ENCODE measurements at places on chromosomes 2 and 18.
A peak's percentile ranks its signal among the peaks of the same experiment; 100 is the strongest.

- no peak for DNase-seq
Measured at GRCh38 chr18:13485182-13485581, 241.2 kb downstream of the FAM210A start.

- no peak for DNase-seq
Measured at GRCh38 chr2:107278672-107279071, 392.7 kb upstream of the ST6GAL2 start.

DNA sequence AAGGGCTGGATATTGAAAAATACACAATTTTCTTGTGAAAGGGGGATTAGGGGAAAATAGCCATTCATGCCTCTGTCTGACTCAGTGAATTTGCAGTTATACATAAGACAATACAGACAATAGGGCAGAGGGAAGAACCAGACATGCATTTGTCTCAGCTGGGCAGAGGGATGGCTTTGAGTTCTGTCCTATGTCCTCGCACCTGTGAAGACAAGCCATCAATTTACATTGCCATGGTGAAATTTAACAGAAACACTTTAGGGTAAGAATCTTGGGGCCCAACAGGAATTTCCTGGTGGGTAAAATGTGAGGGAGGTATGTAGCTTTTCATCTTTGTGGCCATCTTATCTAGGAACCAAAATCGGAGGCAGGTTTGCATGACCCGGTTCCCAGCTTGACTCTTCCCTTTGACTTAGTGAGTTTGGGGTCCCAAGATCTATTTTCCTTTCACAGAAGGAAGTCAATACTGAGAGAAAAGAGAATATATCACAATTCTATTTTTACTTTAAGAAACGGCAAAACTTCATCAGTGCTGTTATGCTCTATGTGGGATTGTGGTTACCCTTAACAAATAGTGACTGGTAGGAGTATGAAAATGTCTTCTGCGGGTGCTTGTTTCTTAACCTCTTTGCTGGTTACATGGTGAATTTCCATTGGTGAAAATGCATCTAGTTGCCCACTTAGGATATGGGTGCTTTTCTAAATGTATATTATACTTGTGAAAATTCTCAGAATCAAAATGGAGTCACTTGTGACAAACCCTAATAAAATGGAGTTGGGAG, 221.8 kb downstream of the SPP2 start:
- no peak for DNase-seq

- DNase-seq: no peak
Measured at GRCh38 chr2:17231394-17231965, 286.8 kb downstream of the RAD51AP2 start.

GRCh38 chr18:76445741-76446232, 49.3 kb downstream of the ZNF516 start:
- no peak for DNase-seq

DNA sequence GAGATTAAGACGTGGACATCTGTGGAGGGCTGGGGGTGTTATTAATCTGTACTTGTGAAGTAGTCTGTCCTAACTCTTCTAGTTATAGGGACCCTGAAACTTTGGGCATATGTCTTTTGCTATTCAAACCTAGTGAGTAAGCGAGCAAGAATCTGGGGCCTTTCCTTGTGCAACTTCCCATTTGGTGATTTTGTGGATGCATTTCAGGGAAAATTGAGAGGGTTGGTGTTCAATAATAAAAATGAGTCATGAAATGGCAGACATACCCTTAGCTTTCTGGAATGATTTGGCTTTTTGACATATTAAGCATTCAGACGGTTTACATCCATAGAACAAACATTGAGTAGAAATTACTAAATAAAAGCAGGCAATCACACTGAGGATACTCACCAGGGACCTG, 17.0 kb downstream of the COL4A4 start:
- DNase-seq: no peak

DNA sequence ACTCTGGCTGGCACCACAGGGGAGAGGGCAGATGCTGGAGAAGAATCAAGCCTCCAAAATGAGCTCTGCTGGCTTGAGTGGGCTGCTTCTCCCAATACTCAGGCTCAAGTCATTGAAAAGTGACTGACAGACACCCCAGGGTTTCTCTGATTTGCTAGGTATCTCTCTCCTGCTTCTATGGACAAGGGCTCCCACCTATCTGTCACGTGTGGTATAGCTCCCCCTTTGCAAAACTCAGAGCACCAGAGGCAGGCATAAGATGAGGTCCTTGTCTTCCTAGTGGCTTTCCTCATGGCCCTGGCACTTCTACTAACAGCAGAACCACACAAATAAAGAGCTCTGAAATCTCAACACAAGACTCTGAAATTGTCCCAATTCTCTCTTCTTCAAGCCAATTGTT, 105.2 kb downstream of the GALNT14 start:
- DNase-seq: no peak

DNA sequence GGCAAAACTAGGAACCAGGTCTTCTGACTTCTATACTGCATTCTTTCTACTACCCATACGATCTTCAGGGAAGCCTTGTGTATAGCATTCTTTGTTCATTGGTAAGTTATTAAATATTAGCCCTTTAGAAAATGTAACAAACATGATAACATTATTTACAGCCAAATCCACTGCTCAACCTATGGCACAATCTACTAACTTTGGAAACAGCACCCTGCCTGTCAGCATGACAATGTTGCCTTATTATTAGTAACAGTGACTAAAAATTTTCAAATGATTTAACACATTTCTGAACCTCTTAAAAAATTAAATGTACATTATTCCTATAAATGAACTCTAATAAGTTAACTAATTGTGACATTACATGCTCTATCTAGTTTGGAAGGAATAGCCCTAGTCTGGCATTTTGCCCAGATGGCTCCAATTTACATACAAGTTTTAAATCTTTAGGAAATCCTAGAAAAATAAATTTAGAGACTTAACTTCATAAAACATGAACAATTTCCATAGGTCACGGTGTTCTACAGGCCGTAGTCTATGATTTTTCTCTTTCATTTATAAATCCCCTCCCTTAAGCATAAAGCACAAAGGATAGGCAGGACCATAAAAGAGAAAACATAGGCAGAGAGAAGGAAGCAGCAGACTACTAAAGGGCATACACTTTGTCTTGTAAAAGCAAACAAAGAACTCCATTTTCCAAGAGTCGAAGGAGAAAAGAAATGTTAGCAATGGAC, 33.7 kb downstream of the YES1 start:
- DNase-seq: no peak

DNA sequence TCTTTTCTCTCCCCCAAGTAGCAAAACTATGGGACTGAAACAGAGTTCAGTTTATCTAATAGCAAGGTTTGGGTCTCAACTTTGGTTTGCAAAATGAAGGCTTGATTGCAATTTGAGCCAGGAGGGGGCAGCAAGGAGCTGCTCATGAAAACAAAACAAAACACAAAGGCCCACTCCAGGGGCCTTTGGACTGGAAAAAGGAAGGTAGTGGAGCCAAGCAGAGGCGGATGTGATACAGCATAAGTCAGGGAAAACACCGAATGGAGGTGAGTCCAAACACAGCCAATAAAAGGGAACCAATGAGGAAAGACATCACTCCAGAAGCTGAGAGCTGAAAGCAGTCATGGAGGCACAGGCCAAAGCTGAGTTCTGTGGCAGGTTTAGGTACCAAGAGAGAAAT, 799.7 kb upstream of the ACVR2A start:
- no peak for DNase-seq

DNA sequence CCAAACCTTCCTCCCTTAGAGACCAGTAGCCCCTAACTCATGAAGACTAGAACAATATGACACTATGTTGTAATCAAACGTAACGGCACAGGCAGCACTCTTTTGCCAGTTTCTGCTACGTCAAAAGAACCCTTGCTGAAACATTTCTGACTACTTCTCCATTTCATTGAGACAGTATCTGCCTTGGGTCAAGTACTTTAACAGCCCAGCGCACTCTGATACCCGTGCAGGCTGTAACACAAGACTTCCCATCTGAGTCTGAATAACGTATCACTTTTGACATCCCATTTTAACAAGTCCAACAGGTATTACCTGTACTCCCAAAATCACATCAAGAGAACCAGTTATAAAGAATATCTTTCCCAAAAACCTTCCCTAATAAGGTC, 38.4 kb downstream of the TBC1D8 start:
- no peak for DNase-seq

DNA sequence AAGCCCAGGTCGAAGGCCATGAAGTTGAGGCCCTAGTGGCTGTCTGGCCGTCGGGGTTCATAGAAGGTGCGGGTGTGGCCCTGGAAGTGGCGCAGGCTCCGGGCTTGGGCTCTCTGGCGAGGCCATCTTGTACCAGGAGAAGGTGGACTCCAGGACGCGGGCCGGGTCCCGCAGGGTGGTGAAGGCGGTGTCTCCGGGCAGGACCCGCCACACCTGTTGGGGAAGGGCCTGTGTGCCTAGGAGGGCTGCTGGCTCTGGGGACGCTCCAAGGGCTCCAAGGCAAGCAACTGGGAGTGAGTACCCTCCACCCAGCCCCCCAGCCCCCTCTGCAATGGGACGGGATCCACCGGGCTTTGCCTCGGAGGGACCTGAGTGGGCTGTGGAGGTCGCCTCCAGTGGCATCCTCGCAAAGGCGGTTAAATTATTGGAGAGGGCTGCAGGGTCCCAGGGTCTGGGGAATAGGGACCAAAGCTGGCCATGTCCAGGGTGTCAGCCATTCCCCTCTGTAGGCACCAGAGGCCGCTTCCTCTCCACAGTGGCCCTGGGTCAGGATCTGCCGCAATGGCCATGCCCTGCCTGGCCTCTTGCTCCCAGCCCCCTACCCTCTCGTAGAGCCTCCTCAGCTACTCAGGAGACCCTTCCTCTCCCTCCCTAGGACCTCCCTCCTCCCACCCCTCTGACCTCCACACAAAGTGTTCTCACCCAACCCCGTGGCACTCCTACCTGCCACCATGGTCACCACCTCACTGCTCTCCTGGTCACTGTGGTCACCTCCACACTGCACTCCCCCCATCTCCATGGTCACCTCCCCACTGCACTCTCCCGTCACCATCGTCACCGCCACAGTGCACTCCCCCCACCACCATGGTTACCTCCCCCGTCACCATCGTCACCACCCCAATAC, 10.3 kb downstream of the AQP12A start:
- DNase-seq: peak; percentile 23

DNA sequence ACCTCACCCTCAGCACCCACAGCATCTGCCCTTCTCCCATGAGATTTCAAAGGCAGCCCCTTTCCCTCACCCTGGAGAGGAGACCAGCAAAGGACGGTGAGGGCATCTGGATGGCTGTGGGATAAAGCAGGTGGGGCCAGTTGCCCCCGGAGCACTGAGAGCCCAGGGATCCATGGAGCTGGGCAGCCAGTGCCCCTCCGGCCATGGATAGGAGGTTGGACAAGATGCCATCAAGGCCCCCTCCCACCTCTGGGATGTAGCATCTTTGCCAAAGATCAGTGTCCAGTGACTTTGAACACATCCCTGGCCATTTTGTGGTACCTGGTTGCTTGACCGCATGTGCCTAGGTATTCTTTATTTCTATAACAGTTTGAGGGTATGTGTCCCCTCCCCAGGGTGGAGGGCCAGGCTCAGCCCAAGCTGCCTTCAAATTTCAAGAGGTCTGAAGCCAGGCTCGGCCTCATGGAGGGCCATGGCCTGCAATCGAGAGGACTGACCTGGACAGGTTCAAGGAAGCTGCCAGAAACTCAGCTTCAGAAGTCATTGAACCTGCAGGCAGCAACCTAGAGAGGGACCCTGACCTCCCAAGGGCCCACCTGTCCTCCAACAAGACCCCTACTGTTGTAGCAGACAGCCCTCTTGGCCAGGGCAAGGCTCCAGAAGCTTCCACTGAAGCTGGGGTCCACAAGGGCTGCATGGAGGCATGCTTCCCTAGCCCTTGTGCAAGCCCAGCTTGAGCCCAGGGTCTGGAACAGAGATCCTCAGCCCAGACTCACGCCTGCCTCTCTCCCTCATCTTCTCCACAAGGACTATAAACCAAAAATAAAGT, 55.5 kb upstream of the BIN1 start:
- DNase-seq: no peak

- DNase-seq: peak; percentile 51
Measured at GRCh38 chr18:63262369-63263335, 56.9 kb downstream of the BCL2 start.

- no peak for DNase-seq
Measured at GRCh38 chr2:157413326-157414035, 30.4 kb downstream of the CYTIP start.

GRCh38 chr2:148614014-148614321, 30.6 kb upstream of the EPC2 start:
- DNase-seq: no peak

GRCh38 chr18:60538891-60539290, 166.3 kb upstream of the MC4R start:
- no peak for DNase-seq

GRCh38 chr2:16025876-16026640, 85.7 kb downstream of the MYCN start:
- no peak for DNase-seq

GRCh38 chr2:102297891-102298290, 13.5 kb upstream of the IL1RL1 start:
- no peak for DNase-seq

DNA sequence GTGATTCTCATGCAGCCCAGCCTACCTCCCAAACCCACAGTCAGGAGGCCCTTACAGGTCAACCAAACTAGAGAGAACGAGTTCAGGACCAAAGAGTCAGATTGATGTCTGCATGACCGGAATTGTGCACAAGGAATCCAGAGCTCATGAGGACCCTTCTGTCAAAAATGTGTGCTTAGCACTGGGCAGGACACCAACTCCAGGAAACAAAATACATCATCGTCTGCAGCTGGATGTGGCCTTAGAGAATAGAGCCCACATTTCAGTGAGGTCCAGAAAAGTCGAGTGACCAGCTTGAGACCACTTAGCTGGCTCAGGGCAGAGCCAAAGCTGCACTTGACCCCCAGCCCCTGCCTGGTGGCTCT, 3.2 kb downstream of the TNS1 start:
- DNase-seq: no peak

GRCh38 chr2:41930807-41931566, 116.8 kb upstream of the PKDCC start:
- no peak for DNase-seq

GRCh38 chr2:100603948-100604633, 41.3 kb downstream of the PDCL3 start:
- DNase-seq: no peak

DNA sequence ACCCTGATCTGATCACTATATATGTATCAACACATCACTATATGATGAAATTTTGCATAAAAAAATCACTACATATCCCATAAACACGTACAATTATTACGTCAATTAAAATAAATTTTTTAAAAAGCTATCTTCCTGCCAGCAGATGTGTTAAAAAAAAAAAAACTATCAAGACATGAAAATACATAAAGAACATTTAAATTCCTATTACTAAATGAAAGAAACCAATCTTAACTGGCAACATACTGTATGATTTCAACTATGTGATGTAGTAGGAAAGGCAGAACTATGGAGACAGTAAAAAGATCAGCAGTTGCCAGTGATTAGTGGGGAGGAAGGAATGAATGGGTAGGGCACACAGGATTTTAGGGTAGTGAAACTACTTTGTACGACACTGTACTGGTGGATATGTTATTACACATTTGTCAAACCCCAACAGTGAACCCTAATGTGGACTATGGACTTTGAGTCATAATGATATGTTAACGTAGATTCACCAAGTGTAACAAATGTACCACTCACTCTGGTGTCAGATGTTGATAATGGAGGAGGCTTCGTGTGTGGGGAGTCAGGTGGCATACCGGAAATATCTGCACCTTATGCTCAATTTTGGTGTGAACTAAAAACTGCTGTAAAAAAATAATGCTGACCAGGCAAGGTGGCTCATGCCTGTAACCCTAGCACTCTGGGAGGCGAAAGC, 27.4 kb downstream of the USP34 start:
- no peak for DNase-seq

Measured in dorsolateral prefrontal cortex (tissue), 122 donors.